ENCODE measurements at places on chromosomes 7 and 10.

GRCh38 chr10:128268015-128268722 lies 141.9 kb upstream of the MKI67 start:
- DNase-seq: no peak

GRCh38 chr10:2572611-2573010 lies 494.7 kb upstream of the PFKP start:
- DNase-seq: no peak

DNA sequence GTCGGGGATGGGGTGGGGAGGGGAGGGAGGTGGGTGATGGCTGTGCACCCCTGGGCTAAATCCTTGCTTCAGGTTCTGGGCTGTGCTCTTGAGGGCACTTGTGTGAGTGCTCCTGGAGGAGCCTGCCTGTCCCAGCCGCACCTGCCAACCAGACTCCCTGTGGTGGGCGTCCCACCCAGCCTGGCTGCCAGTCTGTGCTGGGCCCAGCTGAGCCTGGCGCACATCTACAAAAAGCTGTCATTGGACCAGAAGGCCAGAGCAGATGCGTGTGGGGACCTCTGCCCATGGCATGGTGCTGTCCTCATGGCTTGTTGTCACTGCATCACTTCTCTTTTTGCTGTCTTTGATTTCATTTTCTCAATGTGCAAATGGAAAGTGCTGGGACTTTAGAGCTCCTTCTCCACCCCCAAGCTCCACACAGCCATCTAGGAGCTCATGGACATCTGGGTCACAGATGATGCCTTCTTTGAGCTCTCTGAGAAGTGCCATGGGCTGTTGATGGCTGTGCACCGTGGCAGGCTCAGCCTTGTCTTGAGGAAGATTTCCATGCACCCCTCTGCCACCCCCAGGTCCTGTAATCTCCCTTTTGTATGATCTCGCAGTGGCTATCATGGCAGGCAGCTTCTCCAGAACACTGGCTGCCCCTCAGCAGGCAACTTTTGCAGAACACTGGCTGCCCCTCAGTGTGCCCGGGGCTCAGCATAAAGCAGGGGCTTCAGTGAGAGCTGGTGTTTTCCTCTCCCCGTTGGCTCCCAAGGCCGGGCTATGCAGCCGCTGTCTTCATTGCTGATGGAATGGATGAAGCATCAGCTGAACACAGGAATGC lies 83.9 kb downstream of the ADCY1 start:
- no peak for DNase-seq

DNA sequence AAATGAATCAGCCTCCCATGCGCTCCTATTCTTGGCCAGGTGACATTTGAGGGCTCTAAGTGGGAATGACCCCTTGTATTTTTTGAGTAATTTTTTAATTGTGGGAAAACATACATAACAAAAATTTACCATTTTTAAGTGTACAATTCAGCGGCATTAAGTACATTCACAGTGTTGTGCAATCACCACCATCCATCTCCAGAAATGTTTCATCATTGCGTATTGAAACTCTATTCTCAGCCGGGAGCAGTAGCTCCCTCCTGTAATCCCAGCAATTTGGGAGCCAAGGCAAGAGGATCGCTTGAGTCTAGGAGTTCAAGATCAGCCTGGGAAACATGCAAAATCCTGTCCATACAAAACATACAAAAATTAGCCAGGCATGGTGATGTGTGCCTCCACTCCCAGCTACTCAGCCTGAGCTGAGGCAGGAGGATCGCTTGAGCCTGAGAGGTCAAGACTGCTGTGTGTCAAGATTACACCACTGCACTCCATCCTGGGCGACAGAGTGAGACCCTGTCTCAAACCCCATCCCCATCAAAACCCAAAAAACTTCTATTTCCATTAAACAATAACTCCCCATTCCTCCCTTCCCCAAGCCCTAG lies 2.5 kb downstream of the ANTXRL start:
- no peak for DNase-seq

DNA sequence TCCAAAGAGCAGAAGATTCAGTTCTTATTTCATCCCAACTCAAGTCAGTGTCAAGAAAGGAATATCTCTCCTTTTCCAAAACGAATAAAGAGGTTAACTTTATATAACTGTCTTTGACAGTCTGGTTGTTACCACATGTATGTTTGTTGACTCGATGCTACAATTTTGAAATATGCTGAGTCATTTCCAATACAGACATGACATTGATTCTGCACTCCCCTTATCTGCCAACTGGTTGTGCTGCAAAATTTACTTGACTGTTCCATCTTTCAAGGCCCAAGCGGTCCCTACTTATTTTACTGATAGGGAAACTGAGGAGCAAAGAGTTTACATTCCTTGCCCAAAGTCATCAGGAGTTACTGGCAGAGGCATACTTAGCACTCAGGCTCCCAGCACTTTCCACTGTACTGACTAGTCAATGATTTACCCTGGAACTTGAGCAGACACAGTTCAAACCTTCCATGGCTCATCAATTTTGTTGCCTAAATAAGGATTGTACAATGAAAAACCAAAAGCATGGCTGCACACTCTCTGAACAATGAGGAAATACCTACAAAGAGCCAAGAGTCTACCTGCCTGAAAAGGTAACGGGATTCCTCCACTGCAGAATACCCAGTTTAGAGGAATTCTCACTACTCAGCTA lies 52.8 kb downstream of the ABLIM1 start:
- DNase-seq: no peak

DNA sequence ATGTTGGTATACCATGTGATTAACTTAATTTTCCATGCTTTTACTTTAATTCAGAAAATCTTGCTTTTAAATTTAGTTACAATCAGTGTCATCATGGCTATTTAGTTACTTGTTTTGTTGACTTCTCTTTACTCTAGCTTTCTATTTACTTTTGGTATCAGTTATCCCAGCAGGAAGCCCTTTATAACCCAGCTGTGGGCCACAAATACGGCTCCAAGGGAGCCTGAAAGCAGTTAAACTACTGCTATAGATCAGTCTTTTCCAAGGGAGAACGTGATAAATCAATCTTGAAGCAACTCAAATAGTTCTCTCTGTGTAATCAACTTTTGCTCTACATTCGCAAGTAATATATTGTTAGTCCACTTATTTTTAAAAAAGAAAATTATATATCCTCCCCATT lies 287.4 kb downstream of the CACNA2D1 start:
- DNase-seq: no peak

- DNase-seq: no peak
Measured at GRCh38 chr10:13751191-13751764, 164.5 kb downstream of the PRPF18 start.

DNA sequence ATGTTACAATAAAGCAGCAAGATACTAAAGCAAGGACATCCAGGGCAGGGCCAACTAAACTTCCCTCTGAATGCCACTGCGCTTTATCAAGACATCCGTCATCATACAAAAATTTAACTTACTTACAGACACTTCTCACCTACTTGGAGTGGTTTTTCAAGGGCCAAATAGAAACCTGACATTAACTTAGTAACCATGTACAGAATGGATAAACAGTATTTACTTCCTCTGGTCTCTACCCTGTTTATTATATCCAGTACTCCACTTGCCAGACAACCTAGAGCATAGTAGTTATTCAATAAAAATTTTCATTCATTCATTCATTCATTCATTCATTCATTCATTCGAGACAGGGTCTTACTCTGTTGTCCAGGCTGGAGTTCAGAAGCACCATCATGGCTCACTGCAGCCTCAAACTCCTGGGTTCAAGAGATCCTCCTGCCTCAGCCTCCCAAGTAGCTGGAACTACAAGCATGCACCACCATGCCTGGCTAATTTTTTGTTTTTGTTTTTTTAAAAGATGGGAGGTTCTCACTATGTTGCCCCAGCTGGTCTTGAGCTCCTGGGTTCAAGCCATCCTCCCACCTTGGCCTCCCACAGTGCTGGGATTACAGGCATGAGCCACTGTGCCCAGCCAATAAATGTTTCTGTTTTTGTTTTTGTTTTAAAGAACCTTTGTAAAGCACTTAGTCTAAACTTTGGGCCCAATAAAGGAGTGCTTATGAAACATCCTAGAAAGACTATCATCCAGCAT lies 19.0 kb downstream of the SMURF1 start:
- peak; percentile 11 for DNase-seq

DNA sequence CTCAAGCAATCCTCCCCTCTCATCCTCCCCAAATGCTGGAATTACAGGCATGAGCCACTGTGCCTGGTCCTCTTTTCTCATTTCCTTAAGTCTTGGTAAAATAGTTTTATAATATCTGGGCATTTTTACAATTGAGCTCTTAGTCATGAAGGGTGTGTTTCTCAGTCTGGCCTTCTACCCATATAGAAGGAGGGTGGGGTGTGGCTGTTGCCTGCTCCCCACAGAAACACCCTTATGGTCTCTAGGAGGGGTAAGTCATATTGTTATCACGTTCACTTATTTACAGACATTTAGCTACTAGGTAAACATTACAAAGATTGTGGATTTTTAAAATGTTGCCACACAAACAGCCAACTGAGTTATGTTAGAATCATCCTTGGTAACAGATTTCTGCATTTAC lies 6.7 kb upstream of the OTUD1 start:
- peak; percentile 23 for DNase-seq

DNA sequence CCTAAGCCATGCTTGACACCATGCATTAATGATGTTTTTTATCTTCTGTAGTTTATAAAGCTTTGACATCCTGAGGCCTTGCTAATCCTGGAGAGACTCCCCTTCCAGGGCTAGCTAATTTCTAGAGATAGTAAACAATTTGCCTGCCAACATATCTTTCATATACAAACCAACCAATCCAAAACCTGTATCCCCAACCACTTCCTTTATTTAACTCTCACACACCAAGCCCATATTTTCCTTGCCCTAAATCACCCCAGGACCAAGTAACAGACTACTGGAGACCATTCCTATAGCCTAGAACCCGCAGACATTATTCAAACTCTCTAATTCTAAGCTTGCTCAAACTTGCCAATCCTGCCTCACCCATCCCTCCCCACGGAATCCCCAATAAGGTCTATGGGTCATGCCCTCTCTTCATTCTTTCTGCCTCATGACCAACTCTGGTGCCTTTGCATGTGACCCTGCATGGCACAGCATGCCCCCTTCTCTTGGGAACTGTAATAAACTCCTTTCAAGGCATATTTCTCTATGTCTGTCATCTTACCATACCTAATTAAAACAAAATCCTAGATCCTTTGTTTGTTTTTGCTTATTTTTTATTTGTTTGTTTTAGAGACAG lies 116.6 kb upstream of the CACUL1 start:
- DNase-seq: peak; percentile 8

- no peak for DNase-seq
Measured at GRCh38 chr7:108286290-108286904, 156.2 kb upstream of the LAMB4 start.

- DNase-seq: no peak
Measured at GRCh38 chr10:30114881-30115625, 55.7 kb upstream of the JCAD start.

Measured in NCI-H226 (cell line).